Activated effector memory CD4-positive, alpha-beta T cell treated with Interleukin-2 at 50 U/mL for 16 hours (primary cell): ENCODE measurements at places on chromosomes 7 and 10.

- no peak for DNase-seq
These were observed 7.8 kb downstream of the RPS24 start for GRCh38 chr10:78041170-78042057.

DNA sequence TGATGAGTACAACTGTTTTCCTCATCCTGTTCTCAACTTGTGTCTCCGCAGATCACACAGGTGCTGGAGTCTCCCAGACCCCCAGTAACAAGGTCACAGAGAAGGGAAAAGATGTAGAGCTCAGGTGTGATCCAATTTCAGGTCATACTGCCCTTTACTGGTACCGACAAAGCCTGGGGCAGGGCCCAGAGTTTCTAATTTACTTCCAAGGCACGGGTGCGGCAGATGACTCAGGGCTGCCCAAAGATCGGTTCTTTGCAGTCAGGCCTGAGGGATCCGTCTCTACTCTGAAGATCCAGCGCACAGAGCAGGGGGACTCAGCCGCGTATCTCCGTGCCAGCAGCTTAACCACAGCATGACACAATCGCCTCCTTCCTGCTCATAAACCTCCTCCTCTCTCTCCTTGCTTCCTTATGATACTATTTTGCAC is 126.7 kb upstream of the PRSS58 start:
- no peak for DNase-seq

DNA sequence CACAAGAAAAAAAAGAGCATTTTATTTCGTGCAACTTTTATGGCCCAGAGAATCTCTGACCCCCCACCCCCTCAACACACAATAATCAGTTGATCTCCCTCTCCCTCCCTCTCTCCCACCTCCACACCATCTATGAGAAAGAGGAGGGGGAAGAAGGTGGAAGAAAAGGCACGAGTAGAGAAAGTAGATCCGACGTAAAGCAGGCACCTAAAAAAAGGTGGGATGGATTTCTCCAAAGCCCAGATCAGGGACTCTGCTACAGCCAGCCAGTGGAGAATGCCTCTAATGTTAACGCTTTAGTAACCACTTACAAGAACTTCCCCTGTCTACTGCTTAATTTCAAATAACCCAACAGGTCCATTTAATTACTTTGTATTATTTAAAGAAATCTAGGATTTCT is 24.4 kb downstream of the KMT2C start:
- DNase-seq: no peak

DNA sequence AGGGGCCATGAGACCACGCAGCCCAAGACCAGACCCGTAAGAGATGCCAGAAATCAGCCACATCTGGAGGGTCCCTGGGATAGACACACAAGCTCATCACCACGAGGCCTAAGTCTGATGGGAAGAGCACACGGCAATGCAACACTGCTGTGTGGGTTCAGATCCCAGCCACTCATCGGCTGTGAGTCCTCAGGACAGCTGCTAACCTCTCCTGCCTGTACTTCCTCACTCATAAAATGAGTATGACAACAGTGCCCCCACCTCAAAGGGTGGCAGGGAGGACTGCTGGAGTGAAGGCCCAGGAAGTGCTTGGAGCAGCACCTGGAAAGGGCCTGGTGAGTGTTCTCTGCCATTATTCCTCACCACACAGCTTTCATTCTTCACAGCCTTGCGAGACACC is 60.9 kb downstream of the MAD1L1 start:
- DNase-seq: no peak

GRCh38 chr7:100884736-100885439 is 4.6 kb downstream of the UFSP1 start:
- no peak for DNase-seq

- no peak for DNase-seq
These were observed 339.8 kb downstream of the PARD3 start for GRCh38 chr10:34475274-34475646.

- DNase-seq: no peak
These were observed 40.4 kb upstream of the PRLHR start for GRCh38 chr10:118635674-118636402.

GRCh38 chr10:62343000-62343399 is 31.2 kb upstream of the ZNF365 start:
- DNase-seq: no peak

- no peak for DNase-seq
These were observed 116.0 kb upstream of the PDLIM1 start for GRCh38 chr10:95406651-95407280.

DNA sequence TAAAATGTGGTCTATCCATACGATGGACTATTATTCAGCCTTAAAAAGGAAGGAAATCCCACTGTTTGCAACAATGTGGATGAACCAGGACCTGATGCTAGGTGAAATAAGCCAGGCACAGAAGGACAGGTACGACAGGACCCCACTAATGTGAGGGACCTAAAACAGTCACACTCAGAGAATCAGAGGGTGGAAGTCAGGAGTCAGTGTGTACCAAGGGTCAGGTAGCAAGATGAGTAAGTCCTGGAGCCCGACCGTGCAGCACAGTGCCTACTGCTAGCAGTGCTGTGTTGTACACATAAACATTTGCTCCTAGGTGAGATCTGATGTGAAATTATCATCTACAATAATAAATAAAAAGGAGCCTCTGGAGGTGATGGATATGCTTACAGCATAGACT is 322.3 kb downstream of the GLRX3 start:
- no peak for DNase-seq

- DNase-seq: peak; percentile 61
These were observed 13.9 kb downstream of the TSPAN14 start for GRCh38 chr10:80468002-80468401.

DNA sequence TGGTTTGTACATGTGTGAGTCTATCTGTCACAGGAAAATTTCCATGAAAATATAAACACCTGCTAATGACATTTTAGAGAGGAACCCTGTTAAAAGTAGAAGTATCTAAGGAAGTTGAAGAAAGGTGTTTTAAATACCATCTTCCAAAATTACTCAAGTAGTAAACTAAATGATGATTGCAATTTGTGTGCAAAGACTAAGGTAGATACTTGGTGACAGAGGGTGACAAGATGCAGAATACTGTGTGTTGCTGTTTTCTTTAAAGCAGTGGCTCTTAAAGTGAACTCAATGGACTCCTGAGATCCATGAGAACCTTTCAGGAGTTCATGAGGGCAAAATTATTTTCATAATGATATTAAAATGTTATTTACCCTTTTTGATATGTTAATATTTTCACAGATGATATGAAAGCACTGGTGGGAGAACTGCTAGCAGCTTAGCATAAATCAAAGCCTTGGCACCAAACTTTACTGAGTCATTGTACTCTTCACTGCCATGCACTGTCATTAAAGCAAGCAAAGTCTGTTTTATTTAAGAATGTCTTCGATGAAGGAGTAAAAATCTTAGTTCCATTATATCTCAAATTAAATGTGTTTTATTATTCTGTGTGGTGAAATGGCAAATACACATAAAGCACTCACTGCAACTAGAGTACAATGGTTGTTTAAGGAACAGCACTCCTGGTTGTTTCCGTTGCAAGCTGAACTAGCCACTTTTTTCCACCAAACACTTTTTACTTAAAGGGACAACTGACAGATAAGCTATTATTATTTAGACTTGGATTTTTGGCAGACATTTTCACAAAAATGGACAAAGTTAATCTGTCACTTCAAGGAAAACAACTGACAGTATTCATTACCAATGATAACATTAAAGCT is 133.7 kb downstream of the LRRN3 start:
- DNase-seq: no peak

- DNase-seq: no peak
These were observed 180.9 kb downstream of the ZNF438 start for GRCh38 chr10:30850776-30851175.

DNA sequence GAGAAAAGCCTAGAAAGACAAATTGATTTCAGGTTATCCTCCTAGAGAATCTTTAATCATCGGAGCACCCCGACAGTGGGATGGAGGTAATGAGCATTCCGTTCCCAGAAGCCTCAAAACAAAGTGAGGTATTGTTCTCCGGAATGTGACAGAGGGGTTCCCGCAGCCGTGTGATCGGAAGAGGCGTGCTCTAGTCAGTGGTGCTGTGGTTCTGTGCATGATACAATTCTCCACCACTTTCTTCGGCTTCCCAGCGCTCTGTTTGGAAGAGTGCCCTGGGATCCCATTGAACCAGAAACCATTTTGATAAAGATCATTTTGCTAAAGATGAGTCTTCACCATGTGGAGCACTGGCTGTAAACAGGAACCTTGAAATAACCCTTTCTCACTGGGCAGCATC is 434.6 kb downstream of the PAXIP1 start:
- DNase-seq: no peak

GRCh38 chr7:69801729-69802682 is 203.7 kb downstream of the AUTS2 start:
- no peak for DNase-seq

DNA sequence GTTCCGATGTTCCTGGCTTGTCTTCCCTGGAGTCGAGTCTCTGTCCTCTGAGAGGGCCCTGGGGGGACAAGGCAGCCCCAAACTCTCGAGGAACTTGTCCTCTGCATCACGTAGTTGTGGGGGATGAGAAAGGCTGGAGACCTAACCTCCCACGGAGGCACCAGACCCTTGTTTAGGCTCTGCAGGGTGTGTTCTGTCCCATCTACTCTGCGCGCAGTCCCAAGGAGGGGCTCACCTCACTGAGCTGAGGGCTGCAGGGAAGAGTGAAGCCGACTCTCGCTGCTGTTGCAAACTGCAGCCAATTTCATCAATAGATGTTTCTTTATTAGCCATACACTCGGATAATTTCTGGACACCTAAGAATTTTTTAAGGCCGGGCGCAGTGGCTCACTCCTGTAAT is 186.7 kb upstream of the ADARB2 start:
- DNase-seq: no peak

- no peak for DNase-seq
These were observed 239.6 kb downstream of the MAD1L1 start for GRCh38 chr7:1993031-1993695.

DNA sequence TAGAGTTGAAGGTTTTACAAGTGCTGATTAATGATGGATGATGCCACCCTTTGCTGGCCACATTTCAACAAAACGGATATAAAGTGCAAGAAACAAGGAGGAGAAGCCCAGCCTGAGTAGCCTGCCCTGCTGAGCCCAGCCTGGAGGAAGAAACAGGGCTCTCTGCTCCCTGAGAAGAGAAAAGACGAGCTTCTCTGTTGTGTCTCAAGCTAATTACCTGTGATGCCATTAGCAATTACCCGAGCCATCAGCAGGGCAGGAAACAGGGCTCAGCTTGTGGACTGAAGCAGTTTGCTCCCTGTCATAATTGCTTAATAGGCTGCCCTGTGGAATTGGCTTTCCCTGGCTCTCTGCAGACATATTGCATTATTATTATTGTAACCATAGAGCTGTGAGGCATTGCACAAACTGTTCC is 709.3 kb upstream of the AUTS2 start:
- DNase-seq: no peak

DNA sequence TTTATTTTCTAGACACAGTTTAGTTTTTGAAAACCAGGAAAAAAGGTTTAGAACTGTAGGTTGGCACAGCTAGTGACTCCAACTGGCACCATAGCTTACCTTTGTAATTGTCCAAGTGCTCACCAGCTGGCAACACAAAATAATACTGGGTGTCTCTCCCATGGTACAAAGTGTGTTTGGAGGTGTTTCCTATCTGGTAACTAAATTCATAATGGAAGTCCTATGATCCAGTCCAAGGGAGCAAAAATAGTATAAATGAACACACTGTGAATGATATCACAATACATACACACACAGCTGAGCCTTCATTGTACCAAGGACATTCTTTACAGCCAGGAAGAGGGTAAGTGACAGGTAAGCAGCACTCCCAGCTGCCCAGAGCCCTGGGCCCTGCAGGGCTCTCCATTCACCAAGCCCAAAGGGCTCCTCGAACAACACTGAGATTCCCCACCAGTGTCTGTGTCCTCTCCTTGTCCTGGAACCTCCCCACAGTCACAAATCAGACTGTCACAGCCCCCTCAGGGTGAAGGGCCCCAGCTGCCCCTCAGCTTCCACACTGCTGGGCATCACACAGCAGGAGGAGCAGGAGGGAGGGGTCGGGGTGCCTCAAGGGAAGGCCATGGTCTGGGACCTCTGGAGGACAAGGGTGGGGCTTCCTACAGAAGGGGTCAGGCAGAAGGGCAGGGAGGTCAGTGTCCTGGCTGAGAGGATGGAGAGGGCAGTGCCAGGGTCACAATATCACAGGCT is 72.1 kb downstream of the PKD1L1 start:
- no peak for DNase-seq

DNA sequence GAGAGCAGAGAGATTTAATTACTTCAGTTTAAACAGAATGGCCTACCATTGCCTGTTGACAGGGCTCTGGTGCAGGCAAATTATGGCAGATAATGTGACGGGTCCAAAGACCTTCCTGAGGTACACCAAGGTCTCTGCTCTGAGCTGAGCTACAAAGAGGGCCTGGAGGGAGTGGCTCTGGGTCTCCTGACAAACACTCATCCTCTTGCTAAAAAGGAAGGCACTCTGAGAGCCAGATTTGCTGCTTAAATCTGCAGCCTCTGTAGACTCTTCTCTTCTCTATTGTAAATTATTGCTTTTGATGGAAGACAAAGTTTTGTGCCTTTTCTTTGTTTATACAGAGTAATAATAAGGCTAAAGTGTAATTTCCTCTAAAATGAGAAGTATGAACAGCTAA is 529.5 kb upstream of the FZD8 start:
- DNase-seq: no peak

DNA sequence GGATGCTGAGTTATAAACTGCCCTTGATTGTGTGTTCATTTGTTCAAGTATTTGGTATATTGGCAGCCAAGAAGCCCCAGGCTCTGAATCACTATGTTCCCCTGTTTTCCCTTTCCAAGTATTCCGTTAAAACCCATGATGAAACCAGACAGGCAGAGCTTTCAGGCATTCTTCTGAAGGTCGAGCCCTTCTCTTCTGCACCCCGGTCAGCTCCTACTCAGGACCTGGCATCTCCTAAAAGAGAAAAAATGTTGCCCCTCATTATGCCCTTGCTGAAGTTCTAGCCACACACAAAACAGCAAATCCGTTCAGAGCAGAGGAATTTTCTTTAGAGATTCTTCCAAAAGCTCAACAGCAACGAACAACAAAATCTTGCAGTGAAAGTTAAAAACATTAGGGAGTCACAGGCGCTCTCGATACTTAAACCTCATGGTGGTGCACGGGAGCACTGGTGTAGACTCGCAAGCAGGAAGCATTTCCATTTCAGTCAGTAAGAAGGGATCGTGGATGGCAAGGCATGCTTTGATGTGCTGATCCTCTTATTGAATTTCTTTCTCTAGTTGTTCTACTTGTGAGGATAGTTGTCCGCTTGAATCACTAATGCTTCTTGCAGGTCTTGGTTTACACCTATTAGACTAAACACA is 264.9 kb downstream of the SKIDA1 start:
- no peak for DNase-seq
